ENCODE measurements at places on chromosomes 16 and 17.

GRCh38 chr16:74766729-74767128 lies 7.9 kb downstream of the FA2H start:
- DNase-seq = no peak

DNA sequence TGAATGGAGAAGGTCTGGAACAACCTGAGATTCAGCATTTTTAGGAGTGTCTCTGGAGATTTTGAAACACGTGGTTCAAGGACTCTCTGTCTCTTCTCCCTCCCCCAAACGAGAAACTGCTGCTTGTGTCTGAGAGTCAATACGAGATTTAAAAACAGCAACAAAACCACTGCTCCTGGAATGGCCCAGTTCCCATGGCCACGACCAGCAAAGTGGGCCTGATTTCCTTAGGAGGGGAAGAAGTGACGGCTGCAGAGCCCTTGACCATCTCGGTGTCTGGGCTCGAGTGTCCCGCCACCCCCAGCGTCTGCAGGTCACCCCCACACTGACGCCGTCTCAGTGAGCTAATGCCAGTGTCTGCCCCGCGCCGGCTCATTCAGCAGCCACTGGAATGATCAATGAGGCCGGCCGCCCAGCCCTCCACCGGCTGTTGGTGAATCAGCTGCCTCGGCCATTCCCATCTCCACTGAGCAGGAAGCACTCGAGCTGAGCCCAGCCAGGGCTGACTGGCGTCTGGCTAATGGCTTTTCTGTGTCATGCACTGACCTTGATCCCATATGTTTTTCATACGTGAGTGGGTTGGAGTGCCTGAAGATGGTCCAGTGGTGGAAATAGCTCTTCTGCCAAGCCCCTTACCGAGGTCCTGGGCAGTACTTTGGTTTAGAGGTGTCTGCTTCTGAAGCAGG lies 151.8 kb downstream of the PITPNC1 start:
- no peak for DNase-seq

- DNase-seq = no peak
Observed at GRCh38 chr17:82108038-82108437, 10.0 kb upstream of the FASN start.

DNA sequence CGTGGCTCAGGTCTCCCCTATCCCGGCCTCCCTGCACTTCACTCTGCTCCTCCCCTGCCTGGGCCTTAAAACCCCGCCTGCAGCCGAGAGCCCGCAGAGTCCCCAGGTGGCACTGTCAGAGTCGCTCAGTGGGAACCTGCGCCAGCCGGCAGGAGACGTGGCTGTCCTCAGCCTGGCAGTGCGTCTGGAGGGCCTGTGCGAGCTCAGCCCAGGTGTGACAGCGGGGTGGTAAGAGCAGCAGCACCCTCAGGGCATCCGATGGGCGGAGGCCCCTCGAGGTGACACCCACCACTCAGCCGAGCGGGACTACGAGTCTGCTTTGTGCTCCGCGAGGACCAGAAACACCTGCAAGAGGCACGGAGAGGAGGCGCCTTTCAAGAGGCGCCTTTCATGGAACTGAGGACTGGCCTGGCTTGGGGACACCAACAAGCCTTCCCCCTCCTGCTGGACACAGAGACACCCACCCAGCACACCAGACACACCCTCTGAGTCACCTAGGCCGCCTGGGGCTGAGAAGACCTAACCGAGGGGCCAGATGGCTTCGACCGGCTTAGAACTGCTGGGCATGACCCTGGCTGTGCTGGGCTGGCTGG lies at the start of gene CLDN9:
Gene CLDN9 (plus strand): TSS at position 96 of the 593 bp plus-strand sequence. CDS start 440 bp downstream, at position 536.
- no peak for DNase-seq

- no peak for DNase-seq
Observed at GRCh38 chr16:58651965-58652348, 22.3 kb upstream of the CNOT1 start.

DNA sequence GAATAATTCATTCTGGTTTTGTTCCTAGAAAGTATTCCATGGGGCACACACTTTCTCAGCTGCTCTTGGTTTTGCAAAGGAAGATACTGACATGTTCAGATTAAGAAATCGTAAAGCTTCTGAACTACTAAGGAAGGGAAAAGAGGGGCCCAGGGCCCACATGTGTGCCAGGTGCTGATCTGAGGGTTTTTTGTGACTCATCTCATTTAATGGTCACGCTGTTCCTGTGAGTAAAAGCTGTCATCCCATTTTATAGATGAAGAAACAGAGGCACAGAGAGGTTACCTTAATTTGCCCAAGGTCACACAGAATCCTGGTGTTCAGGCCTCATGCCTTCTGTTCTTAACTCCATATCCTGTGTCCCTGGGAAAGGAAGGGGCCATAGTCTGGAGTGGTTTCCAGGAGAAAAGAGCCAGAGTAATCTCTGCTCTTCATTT lies 113.2 kb downstream of the MSI2 start:
- DNase-seq = no peak

All from cortex of kidney (tissue), 1 donor.